ENCODE measurements at places on chromosomes 11 and 22.

GRCh38 chr11:23236826-23237555 lies 376.7 kb upstream of the CCDC179 start:
- no peak for DNase-seq

DNA sequence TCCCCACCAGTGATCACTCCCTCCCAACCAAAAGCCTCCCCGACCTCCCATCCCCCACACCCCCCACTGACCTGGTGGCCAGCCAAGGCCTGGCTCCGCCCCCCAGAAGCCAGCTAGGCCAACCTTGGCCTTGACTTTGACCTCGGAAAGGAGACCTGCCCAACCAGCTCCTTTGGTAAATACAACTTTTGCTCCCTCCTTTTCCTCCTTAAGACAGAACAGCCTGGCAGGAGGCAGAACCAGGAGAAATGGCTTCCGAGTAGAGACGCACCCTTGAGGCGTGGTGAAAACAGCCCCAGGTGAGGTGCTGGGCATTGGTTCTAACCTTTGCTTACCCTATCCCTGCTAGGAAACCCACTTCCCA lies 27.0 kb downstream of the PLEKHA7 start:
- no peak for DNase-seq

DNA sequence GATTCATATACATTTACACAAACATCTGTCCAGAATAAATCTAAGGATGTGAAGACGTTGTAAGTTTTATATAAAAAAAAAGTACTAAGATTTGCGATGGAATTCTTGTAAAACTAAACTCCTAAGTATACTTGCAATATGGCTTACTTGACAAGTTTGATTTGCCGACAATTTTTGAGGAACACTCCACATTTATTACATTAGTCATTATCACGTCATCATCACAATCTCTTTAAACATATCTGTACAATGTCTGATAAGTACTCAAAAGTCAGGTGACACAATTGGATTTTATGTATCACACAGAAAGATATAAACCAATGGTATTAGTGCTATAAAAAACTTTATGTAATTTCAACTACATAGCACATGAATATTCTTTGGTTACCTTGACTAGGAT lies 30.4 kb downstream of the IMMP1L start:
- DNase-seq: no peak

DNA sequence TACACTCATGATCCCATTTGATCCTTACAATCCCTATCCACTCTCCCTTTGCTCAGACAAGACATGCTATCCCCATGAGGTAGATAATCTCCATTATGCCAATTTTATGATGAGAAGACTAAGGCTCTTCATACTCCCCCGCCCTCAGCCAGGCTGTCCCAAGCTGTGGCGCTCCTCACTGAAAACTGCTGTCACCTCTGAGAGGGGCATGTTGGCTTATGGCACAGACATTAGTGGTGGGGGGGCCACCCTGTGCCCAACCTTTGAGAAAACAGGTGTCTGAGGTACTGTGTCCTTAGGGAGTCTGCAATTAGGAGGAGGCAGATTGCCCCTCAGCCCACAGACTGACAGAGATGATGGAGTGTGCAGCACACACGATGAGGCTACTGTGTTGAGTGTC lies 2.4 kb downstream of the DDTL start:
- no peak for DNase-seq

DNA sequence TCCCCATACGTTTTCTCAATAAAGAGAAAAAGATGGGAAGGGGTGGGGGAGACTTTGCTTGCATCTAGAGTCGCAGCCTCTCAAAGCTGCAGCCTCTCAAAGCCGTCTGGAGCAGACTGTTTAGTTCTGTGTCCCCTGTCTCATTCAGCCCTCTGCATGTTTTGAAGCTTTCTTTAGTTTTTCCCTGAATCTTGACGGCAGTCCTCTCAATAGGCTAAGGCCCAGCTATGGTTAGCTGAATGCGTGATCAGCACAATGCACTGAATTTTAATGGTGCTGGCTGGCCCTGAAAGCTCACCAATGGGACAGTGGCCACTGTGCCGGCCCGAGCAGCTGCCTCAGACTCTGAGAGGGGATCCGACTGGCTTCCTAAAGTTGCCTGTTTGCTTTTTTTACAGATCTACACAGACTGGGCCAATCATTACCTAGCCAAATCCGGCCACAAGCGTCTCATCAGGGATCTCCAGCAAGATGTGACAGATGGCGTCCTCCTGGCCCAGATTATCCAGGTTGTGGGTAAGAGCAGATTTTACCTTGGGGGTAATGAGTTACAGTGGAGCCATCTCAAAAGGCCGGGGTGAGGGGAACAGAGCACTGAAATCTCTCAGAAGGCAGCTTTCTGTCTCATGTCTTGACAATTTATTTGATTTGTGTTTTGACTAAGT lies 119.6 kb downstream of the NAV2 start:
- DNase-seq: no peak

DNA sequence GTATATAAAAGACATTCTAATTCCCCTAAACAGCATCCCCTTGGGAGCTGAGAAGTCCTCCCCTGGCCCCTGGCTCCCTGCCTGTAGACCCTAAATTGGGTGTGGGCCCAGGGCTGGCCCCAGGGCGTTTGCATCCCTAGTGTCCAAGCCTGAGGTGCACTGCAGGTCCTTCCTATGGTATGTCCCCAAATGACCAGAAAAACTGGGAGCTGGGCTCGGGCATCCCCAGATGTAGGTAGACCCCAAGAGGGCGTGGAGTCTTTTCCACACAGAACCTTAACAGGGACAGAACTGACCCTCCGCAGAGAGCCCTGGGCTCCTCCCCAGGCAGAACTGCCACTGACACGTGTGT lies 782 bp upstream of the OSBPL5 start:
- DNase-seq: no peak

GRCh38 chr11:67027943-67028542 lies 5.1 kb downstream of the SYT12 start:
- DNase-seq: no peak

- DNase-seq: no peak
These were observed 11.3 kb upstream of the AMPD3 start for GRCh38 chr11:10443721-10444235.

- peak; percentile 13 for DNase-seq
These were observed 5.4 kb downstream of the FDX1 start for GRCh38 chr11:110434952-110435779.

- no peak for DNase-seq
These were observed 384.1 kb downstream of the MN1 start for GRCh38 chr22:27417421-27417814.

DNA sequence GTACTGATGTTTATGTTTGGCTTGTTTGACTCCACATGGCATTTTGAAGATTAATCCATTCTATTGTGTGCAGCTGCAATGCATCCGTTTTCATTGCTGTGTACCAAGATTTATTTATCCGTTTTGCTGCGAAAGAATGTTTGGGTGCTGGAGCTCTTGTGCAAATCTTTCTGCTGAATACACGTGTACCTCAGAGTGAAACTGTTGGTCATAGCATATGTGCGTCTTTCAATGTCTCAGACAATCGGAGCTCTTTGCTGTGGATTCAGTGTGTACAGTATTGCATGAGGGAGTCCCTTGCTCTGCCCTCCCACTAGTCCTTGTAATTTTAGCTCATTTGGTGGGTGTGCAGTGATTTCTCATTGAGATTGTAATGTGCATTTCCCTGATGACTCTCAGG lies 545.4 kb downstream of the TBC1D22A start:
- no peak for DNase-seq

GRCh38 chr11:68254421-68254820 lies 17.4 kb downstream of the C11orf24 start:
- no peak for DNase-seq

- DNase-seq: peak; percentile 52
These were observed 60.5 kb downstream of the OSBP2 start for GRCh38 chr22:30754971-30755758.

- no peak for DNase-seq
These were observed 94.3 kb downstream of the ZNF280B start for GRCh38 chr22:22414266-22414665.

DNA sequence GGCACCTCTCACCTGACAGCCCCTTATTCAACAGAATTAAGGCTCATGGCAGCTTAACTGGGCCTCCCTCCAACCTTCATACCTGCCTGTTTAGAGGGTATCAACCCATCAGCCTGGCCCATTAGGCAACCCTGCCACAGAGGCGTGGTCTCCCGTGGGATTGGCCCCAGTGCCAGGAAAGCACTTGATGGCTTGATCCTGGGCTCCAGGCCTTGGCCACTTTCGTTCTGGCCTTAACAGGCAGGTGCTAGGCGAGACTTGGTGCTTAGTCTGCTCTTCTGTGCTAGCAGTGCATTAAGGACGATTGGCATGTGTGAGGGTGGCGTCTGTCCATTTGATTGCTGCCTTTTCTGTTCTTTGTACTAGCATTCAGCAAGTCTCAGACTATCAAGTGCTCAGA lies 75.2 kb downstream of the CABIN1 start:
- DNase-seq: no peak

- DNase-seq: no peak
These were observed 124.0 kb downstream of the ETS1 start for GRCh38 chr11:128463371-128463829.

GRCh38 chr11:100827934-100828661 lies 141.0 kb downstream of the ARHGAP42 start:
- DNase-seq: no peak

- DNase-seq: no peak
These were observed 126.4 kb downstream of the CEP164 start for GRCh38 chr11:117453886-117454563.

DNA sequence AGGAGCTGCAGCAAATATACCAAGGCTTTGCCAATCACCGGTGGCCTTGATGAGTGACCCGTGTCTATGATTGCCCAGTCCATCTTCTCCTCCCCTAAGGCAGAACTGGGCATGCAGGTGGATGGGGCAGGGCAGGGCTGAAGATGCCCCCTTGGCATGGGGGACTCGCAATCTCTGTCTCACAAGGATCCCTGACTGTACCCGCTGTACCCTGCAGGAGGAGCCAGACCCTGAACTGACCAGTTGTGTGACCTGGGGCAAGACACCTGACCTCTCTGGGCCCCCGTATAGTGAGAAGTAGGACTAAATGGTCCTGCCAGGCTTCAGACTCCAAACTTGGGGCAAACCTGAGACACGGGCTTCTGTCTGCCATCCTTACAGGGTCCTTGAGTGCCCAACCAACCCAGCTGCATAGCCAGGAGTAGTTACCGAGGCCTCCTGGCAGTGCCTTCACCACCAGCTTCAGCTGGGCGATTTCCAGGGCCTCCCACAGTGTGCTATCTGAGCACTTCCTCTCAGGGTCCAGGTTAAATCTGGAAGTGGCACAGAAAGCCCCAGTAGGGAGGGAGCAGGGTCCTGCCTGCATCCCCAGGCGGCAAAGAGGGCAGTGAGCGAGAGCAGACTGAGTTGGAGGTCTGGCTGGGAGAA lies 6.4 kb upstream of the KCNJ11 start:
- DNase-seq: no peak

DNA sequence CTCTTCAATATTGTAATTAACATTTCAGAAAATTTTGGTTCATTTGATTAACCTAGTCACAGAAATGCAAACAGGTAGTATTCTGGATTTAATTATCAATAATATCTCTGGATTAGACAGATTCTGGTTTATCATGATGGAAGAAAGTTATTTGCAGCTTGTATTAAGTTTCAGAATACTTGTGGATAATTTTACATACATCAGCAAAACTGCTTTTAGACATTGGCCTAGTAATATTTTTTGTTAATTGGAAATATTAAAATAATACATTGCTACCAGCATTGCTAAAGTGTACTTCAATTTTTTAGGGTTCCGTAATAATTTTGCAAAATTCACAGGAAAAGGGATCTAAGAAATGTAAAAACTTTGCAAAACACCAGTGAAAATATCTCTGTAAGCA lies 3.8 kb upstream of the OR5D14 start:
- no peak for DNase-seq

- DNase-seq: no peak
These were observed 37.2 kb downstream of the TP53I11 start for GRCh38 chr11:44913502-44913901.

DNA sequence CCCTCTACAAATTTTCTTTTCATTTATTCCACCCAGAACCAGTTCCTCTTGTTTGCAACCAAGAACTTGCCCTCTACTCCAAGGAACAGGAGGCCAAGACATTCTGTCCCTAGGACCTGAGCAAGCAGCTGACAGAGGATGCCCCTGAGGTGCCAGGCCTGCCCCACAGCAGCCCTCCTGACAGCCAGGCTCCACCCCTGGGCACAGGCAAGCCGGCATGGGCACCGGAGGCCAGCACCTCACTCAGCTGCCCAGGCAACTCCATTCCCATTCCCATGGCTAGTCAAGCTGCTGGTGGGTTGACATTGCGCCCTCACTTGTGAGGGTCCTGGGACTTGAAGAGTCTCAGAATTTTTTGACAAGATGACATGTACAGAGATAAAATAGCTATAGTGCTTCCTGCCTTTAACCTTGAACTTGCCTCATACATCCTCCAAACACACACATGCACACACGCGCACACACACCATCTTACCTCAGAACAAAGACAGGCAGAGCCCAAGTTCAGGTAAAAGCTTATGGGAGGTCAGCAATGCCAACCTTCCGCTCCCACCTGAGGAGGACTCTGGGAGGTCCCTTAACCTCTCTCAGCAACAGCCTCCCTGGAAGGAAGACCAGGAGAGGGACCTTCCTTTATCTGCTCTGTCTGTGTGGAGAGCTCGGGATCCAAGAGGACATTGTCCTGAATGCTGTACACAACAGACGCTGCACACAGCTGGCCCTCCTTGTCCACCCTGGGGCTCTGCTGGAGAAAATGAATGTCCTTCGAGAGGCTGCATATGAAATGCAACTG lies 620.9 kb upstream of the CADM1 start:
- DNase-seq: no peak

GRCh38 chr22:37184380-37184755 lies 3.7 kb downstream of the C1QTNF6 start:
- DNase-seq: no peak

- no peak for DNase-seq
These were observed 37.2 kb downstream of the CELSR1 start for GRCh38 chr22:46500201-46500600.

GRCh38 chr11:35905646-35906276 lies 38.1 kb upstream of the LDLRAD3 start:
- no peak for DNase-seq

DNA sequence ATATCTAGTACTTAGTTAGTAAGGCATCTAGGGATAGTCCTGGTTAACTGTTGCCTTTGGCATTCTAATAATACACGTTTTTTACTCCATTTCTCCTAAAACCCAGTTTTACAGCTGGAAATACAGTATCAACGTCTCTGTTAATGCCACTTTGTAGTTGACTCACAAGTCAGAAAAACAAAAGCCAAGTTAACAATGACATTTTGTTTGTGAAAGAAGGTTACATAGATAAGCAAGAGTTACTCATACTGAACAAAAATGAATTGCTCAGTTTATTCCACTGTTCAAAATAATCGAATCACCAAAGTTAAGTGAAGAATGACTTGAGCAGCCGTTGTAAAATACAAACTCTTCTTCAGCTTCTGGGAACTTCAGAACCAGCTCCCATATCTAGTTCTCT lies 540.3 kb downstream of the ETS1 start:
- DNase-seq: no peak

GRCh38 chr11:126414615-126415014 lies 59.1 kb downstream of the ST3GAL4 start:
- no peak for DNase-seq
